ENCODE measurements at places on chromosomes 6 and 20. TPM values are rescaled to one million over a fixed set of nuclear protein-coding genes. Genes with fewer than 3 reads are reported as not detected.

The TCF21 gene
- not detected for total RNA-seq

The IFNGR1 gene
- total RNA-seq = 18.2 TPM

The MRAP2 gene
- total RNA-seq = not detected

The DZANK1 gene
- total RNA-seq = 2.0 TPM

The MACROD2 gene
- not detected for total RNA-seq

The IGF2R gene
- total RNA-seq = 83.1 TPM

The TRIM40 gene
- not detected for total RNA-seq

The RAMACL gene
- 0.14 TPM for total RNA-seq

DNA sequence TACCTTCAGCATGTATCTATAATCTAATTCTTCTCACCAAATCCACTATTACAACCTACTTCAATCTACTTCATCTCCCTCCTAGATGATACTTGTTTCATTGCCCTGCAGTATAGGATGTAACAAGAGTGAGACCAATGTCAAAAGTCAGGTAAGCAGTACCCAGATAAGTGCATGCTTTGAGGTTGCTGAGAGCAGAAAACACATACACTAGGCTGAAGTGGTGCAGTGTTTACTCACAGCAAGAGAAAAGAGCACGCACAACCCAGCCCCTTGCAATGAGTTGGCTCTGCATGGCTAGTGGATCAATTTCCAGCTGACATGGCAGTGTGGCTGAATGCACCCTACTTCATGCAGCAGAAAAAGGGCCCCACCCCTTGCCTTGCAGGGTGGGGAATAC lies 199.9 kb downstream of the EPHA7 start:
- H3K4me3 ChIP-seq = no peak overlapping the region
- no peaks in the 10 kb centered on the region for H3K27me3 ChIP-seq
- no peaks in the 10 kb centered on the region for H3K36me3 ChIP-seq

- H3K4me3 ChIP-seq = no peak overlapping the region
- no peak overlapping the region for H3K27ac ChIP-seq
- H3K4me1 ChIP-seq = no peaks in the 10 kb centered on the region
- H3K27me3 ChIP-seq = peaks cover 3% of the 10 kb centered on the region
Measured at GRCh38 chr6:70028926-70029325, 162.6 kb downstream of the COL19A1 start.

GRCh38 chr6:19380293-19380692 lies 456.9 kb upstream of the ID4 start:
- no peak overlapping the region for H3K27ac ChIP-seq
- H3K4me3 ChIP-seq = no peak overlapping the region
- no peak for DNase-seq
- H3K36me3 ChIP-seq = no peaks in the 10 kb centered on the region
- no peaks in the 10 kb centered on the region for H3K27me3 ChIP-seq
- H3K4me1 ChIP-seq = no peaks in the 10 kb centered on the region

DNA sequence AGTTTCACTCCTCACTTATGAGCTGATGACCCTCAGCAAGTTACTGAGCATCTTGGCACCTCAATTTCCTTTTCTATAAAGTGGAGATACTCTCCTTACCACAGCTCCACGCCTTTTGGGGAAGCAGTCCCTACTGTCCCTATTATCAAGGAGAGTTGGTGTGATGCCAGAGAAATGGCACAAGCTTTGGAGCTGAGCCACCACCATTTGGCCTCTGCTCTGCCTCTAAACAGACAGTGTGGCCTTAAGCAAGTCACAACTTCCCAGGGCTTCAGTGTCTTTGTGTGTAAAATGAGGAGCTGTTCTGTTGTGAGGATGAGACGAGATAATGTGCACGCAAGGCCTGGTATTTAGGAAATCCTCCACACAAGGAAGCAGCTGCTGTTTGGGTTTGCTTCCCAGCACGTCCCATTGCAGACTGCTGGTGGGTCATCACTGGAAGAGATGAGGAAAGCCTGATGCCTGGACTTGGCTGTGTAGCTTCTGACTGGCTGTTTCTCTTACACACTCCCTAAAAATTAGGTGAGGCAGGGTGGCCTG lies 18.5 kb downstream of the NSFL1C start:
- no peak overlapping the region for H3K4me3 ChIP-seq
- H3K27ac ChIP-seq = no peak overlapping the region
- no peaks in the 10 kb centered on the region for H3K4me1 ChIP-seq
- H3K36me3 ChIP-seq = peaks cover 44% of the 10 kb centered on the region

- no peak overlapping the region for H3K4me3 ChIP-seq
- no peaks in the 10 kb centered on the region for H3K36me3 ChIP-seq
Measured at GRCh38 chr20:90651-91050, 3.2 kb downstream of the DEFB125 start.

GRCh38 chr20:14986656-14987055 lies 649.2 kb upstream of the FLRT3 start:
- H3K36me3 ChIP-seq = peaks cover 2% of the 10 kb centered on the region
- no peaks in the 10 kb centered on the region for H3K4me1 ChIP-seq
- H3K4me3 ChIP-seq = no peak overlapping the region
- H3K27me3 ChIP-seq = no peaks in the 10 kb centered on the region

DNA sequence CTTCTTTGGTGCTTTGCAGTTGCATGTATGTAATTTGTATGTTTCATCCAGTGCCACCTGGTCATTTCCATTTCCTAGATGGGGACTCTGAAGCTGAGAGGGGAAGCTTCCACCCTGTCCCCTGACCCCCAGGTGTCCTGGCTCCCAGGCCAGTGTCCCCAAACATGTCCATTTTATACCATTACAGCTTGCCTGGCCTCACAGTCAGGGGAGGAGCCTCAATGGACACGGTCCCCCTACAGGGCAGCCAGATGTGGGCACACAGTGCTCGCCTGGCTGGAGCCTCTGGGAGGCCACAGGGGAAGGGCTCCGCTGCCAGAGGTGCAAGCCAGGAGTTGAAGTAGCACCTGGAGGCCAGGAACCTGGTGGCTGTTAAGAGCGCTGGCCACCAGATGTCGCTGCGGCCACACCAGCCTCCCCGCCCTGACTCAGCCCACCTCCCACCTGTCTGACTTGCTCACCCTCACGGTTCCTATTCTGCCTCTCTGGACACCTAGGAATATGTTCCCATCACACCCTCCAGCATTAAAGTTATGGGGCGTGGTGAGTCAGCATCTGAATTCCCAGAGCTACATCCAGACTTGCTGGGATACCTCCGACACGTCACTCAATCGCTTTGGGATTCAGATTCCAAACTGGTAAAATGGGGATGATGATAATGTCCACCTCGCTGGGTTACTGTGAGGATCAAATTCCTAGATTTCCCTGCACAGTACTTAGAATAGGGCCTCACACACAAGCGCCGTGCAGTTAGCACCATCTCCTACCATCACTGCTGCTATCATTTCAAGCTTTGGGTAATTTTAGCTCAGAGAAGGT lies 107.4 kb downstream of the SULF2 start:
- no peaks in the 10 kb centered on the region for H3K36me3 ChIP-seq
- no peak overlapping the region for H3K27ac ChIP-seq
- H3K4me3 ChIP-seq = no peak overlapping the region
- H3K4me1 ChIP-seq = no peaks in the 10 kb centered on the region
- peak; percentile 65 for DNase-seq
- no peaks in the 10 kb centered on the region for H3K27me3 ChIP-seq

- no peaks in the 10 kb centered on the region for H3K36me3 ChIP-seq
- H3K4me3 ChIP-seq = no peak overlapping the region
- peaks cover 63% of the 10 kb centered on the region for H3K27me3 ChIP-seq
- DNase-seq = no peak
- H3K27ac ChIP-seq = no peak overlapping the region
Measured at GRCh38 chr6:138157986-138158638, 3.6 kb upstream of the ARFGEF3 start.

GRCh38 chr6:37693546-37694250 lies 4.0 kb downstream of the MDGA1 start:
- H3K36me3 ChIP-seq = no peaks in the 10 kb centered on the region
- DNase-seq = no peak
- peaks cover 17% of the 10 kb centered on the region for H3K4me1 ChIP-seq
